Stimulated activated CD8-positive, alpha-beta memory T cell treated with anti-CD3 and anti-CD28 coated beads, Interleukin-4, amount 100 ng/mL, for 24 hours (primary cell): ENCODE measurements at places on chromosomes 13 and 19.

DNA sequence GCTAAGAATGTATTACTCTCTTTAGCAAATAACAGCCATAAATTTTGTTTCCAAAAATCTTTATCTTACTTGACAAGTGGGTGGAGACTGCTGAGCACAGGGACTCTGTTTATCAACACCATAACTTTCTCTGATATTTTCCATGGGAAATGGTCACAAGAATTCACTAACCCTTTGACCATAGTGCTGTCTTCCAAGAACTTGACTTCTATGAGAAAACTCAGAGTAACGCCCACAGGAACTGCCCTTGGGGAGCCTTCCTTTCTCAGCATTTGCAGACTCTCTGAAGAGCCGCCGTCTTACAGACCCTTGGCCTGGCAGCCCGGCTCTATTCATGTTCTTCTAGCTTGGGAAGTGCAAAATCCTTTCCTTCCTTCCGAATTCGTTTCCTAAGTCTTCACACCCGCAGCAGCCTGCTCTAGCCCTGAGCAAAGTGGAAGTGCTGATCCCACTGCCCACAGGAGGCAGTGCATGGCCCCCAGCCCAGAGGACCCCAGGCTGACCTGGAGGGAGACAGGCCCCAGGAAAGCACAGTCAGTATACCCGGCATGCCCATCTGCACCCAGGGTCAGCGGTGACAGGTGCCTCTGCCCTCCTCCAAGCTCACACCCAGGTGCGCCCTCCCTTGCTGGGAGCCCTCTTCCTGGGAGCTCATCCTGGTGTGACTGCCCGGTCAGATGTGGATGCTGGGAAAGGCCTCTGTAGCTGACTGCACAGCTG lies 10.2 kb downstream of the GAS6 start:
- DNase-seq = no peak

DNA sequence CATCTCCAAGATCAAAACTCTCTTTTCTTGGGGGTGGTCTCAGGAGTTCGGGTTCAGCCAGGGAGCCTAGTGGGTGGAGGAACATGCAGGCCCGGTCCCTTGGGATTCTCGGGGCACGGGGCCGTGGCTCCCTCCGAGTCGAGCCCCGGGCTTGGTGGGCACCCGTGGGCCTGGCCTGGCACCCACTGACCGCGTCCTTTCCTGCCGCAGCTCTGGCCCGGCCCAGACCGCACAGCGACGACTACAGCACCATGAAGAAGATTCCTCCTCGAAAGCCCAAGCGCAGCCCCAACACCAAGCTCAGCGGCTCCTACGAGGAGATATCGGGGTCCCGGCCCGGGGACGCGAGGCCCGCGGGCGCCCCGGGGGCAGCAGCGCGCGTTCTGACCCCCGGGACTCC lies 510.6 kb downstream of the MYO16 start:
- no peak for DNase-seq

DNA sequence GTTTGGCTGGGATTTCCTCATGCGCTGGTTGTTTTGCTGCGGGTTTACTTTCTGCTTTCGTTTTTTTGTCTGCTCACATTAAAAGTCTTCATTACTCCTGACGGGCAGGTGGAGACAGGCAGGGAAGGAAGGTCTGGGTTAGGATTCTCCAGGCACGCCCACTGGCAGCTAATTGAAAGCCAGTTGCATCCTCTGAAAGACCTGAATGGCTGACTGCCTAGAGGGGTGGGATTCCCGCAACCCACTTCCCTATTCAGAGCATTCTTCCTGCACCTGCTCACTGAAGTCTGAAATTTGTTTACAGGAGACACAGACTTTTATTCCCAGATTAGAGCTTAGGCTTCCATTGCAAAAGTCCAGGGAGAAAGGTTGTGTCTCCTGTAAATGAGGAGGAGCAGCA lies 172.0 kb downstream of the UQCRFS1 start:
- DNase-seq = no peak

DNA sequence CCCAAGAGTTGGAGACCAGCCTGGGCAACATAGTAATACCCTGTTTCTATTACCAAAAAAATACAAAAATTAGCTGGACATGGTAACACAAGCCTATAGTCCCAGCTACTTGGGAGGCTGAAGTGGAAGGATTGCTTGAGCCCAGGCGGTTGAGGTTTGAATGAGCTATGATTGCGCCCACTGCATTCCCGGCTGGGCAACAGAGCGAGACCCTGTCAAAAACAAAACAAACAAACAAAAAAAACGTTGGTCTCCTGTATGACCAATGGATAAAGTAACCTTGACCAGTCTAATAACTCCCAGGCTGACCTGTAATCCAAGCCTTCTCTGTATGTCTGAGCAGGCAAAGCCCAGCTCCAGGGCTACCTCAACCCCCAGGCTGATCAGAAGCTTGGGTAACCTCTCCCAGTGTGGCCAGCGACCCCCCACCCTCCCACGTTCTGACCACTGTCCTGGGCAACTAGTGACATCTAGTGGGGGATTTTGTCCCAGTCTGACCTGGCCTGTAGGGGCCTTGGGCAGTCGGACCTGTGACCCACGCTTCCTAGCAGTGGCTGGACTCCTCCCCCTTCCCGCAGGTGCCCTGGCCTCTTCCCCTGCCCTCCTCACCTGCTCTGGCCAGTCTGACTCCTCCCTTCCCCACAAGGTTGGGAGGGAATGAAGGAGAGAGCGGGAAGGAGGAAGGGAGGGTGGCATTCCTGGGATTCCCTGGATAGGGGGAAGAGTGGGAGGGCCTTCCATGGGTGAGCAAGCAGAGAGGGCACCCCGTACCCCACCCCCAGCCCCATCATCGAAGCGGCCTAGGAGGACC lies 1.0 kb upstream of the BCAM start:
- DNase-seq = no peak

DNA sequence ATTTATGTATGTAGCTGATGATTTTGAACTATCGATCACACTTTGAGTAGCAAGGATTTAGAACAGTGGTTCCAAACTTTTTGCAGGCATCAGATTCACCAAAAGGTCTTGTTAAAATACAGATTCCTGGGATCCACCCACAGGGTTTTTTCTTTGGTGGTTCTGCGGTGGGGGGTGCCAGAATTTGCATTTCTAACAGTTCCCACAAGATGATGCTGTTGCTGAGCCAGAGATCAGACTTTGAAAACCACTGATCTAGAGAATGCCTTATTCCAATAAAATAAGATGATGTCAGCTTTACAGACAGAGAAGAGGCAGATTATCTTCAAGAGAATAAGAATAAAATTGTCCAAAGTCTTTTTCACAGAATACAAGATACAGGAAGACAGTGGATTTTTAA lies 80.9 kb upstream of the SHISA2 start:
- no peak for DNase-seq

DNA sequence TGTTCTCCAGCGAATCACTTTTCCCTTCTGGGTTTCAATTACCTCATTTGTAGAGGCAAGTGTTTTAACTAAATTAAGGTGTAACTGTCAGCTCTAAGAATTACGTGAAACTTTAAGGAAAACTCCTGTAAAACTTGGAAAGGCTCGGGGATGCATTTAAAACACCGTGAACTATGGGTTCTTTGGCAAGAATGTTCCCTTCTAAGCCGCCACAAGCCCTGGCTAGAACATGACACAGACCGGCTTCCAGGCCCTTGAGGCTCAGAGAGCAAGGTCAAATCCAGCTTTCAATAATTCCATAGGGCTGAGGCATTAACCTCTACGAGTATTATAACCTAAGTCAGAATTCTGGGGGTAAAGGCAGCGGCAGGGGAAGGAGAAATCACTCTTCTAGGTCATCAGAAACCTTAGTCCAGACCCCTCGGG lies 685 bp downstream of the VWA8 start:
- no peak for DNase-seq

DNA sequence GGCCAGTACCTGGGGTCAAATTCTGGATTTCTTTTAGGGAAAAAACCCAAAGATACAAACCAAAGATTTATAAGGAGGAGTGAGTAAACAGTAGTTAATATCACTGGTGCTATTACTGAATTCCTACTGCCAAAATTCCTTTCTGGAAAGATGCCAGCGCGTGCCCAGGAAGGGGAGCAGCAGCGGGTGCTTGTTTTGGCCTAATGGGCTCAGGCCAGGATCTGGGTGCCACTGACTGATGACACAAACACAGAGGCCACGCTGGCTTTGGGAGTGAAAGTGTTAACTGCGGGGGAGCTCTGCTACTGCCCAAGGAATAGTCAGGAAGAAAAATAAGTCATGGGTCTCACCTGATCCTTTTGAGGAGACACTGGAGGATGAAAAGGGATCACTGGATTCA lies 61.2 kb downstream of the KLF2 start:
- no peak for DNase-seq

GRCh38 chr19:19602136-19602712 lies 16.3 kb downstream of the PBX4 start:
- no peak for DNase-seq

DNA sequence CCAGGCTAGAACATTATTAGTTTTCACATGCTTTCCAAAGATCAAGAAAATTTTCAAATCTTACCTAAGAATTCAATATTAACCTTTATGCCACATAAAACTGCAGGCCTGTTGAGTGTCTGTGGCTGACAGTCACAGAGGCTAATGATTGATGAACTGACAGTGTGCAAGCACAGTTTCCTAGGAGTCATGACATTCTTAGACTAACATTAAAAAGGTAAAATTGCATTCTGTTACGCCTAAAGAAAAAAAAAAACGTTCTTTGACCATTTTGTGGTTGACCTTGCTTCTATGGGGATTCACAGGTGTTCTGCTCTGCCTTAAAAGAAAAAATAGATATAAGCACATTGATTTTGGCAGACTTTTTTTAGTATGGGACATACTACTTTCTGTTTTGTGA lies 1776.2 kb downstream of the PCDH9 start:
- no peak for DNase-seq

- DNase-seq = no peak
These were observed 27.9 kb upstream of the OR10H1 start for GRCh38 chr19:15843203-15843893.

DNA sequence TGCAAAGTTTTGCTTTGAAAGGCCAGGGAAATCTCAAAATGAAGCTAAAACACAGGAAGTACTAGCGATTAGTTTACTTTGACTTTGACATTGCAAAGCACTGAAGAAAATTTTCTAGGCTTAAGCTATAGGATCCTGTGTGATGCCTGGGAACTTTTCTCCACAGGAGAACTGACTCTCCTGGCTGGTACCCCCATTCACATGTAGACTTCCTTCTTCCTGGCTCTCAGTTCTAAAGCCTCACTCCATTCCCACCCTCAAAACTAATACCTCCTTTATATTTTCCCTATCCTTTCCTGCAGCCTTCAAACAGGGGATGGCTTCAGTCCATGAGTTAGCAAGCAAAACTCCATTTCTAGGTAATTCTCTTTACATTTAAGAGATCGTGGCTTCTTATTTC lies 189.5 kb downstream of the SLITRK1 start:
- no peak for DNase-seq

GRCh38 chr13:50884265-50884664 lies 25.3 kb upstream of the RNASEH2B start:
- DNase-seq = no peak

DNA sequence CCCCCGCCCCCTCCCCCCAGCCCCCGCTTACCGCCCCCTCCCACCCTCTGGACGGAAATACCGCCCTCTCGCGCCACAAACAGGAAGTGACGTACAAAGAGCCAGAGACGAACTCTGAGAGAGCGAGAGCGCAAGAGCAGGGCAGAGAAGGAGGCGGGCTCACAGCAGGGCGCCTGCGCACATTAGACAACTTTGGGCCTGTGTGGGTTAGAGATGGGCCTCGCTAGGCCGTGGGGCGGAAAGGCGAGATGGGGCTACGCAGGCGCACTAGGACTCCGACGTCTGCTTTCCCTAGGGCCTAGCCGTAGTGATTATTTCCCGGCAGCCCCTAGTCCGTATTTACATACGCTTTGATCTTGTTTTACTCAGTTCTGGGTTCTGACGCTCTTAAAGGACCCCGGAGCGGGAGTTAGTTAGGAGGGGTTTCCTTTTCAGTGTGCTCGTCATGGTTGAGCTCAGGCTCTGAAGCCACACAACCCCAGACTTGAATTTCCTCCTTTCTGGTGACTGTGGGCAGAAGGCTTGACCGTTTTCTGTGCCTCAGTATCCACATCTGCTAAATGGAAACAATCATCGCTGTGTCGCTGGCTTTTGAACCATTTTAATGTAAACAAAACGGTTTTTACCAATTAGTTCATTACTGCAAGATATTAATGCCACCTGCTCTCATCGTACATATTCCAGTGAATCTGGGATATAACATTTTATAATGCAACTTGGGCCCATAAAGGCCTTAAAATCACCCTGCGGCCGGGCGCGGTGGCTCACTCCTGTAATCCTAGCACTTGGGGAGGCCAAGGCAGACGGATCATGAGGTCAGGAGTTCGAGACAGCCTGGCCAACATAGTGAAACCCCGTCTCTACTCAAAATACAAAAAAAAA lies 449 bp upstream of the AKT2 start:
- peak; percentile 95 for DNase-seq

GRCh38 chr19:54162241-54162805 lies 2.8 kb upstream of the LENG1 start:
- peak; percentile 70 for DNase-seq

- no peak for DNase-seq
These were observed 62.9 kb upstream of the URI1 start for GRCh38 chr19:29878973-29879654.

- no peak for DNase-seq
These were observed 21.5 kb upstream of the SERPINE3 start for GRCh38 chr13:51318015-51318414.

- DNase-seq = no peak
These were observed 129.3 kb downstream of the ATP11A start for GRCh38 chr13:112819111-112819510.

GRCh38 chr19:57719901-57720519 lies 7.4 kb downstream of the ZNF671 start:
- DNase-seq = no peak

- peak; percentile 4 for DNase-seq
These were observed 37.1 kb downstream of the TSHZ3 start for GRCh38 chr19:31312009-31312676.

DNA sequence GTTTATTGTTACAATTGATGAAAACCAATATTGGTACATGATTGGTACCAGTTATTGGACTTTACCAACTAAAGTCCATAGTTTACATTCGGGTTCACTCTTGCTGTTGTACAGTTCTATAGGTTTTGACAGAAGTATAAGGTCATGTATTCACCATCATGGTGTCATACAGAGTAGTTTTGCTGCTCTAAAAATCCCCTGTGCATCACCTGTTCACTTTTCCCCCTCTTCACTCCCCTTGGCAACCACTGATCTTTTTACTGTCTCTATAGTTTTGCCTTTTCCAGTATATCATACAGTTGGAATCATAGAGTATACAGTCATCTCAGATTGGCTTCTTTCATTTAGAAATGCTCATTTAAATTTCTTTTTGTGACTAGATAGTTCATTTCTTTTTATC lies 51.2 kb upstream of the MED4 start:
- no peak for DNase-seq

- DNase-seq = no peak
These were observed 47.4 kb upstream of the KATNAL1 start for GRCh38 chr13:30354493-30355383.

GRCh38 chr13:49411353-49411752 lies 32.5 kb downstream of the CAB39L start:
- DNase-seq = no peak

- no peak for DNase-seq
These were observed 13.7 kb downstream of the SYT3 start for GRCh38 chr19:50626011-50626410.
